Astrocyte (in vitro differentiated cells and primary cell): ENCODE measurements at places on chromosomes 16 and 17.
A peak's percentile ranks its signal among the peaks of the same experiment; 100 is the strongest.

- peaks cover 31% of the 10 kb centered on the region for H3K4me1 ChIP-seq
- no peak overlapping the region for H3K27ac ChIP-seq
- H3K27me3 ChIP-seq, result no peaks in the 10 kb centered on the region
These were observed 122.0 kb downstream of the METRNL start for GRCh38 chr17:83201206-83202001.

GRCh38 chr17:44850612-44851011 lies 2.9 kb downstream of the HIGD1B start:
- H3K4me1 ChIP-seq, result no peaks in the 10 kb centered on the region
- no peak overlapping the region for H3K4me3 ChIP-seq
- no peak overlapping the region for H3K27ac ChIP-seq

DNA sequence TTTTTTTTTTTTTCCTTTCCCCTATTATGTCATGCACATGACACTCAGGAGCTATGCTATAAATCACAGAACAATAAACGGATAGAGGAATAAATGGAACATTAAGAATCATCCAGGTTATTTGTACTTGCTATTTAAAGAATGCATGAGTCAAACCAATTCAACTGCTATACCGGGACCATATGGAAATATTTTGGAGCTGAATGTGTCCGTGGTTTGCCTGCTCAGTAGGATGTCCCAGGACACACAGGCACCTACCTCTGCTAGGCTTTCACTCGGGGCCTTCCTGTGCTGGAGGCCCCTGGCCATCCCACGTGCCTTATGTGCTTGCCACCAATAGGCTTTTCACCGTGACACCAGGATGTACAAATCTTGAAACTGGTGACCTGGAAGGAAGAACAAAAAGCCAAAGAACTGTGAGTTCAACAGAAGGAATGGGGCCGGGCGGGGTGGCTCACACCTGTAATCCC lies 15.3 kb upstream of the SEC14L1 start:
- H3K27ac ChIP-seq, result peak overlapping the region; percentile 97
- no peak overlapping the region for H3K4me3 ChIP-seq

DNA sequence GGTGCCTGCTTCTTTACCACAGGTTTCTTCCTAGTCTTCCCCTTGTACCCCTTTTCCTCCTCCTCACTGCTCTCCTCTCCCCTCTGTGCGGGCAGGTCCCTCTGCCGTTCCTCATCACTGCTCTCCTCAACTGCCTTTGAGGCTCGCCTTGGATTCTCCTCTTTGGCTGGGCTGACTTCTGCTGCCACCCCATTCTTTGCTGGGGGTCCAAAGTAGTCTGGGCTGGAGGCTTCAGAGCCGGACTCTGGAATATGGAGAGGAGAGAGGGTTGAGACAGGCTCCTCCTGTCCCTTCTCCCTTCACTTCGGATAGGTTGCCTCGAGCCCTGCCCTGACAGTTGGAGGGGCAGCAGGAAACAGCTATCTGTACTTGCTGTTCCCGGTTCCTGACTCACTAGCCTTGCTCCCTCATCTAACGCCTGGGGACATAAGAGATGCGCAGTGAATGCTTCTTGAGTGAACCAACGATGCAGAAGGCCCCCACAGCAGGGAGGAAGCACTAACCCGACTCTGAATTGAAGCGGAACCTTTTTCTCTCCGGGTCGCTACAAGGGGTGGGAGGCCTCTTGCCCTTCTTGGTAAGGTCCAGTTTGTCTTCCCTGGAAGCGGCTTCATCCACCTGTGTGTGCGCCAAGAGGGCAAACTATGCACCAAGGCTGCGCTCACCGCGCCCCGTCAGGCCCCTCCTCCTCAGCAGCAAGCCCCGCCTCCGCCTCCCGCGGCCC lies 655 bp downstream of the HIRIP3 start:
- H3K4me3 ChIP-seq, result peak overlapping the region; percentile 79
- H3K27ac ChIP-seq, result peak overlapping the region; percentile 90
- no peaks in the 10 kb centered on the region for H3K27me3 ChIP-seq
- H3K4me1 ChIP-seq, result peaks cover 12% of the 10 kb centered on the region
- DNase-seq, result peak; percentile 14
- peaks cover 17% of the 10 kb centered on the region for H3K36me3 ChIP-seq

- no peak overlapping the region for H3K4me3 ChIP-seq
- no peaks in the 10 kb centered on the region for H3K36me3 ChIP-seq
- no peak for DNase-seq
- H3K27ac ChIP-seq, result no peak overlapping the region
These were observed 148.0 kb downstream of the KCNJ12 start for GRCh38 chr17:21524211-21524591.

GRCh38 chr17:47292206-47292605 lies 31.5 kb upstream of the EFCAB13 start:
- H3K27ac ChIP-seq, result no peak overlapping the region
- no peaks in the 10 kb centered on the region for H3K27me3 ChIP-seq
- H3K36me3 ChIP-seq, result peaks cover 2% of the 10 kb centered on the region
- H3K4me1 ChIP-seq, result peaks cover 20% of the 10 kb centered on the region

- DNase-seq, result no peak
- no peaks in the 10 kb centered on the region for H3K36me3 ChIP-seq
- no peak overlapping the region for H3K4me3 ChIP-seq
- peaks cover 5% of the 10 kb centered on the region for H3K4me1 ChIP-seq
- no peaks in the 10 kb centered on the region for H3K27me3 ChIP-seq
These were observed 23.4 kb downstream of the LMF1 start for GRCh38 chr16:947255-947921.

DNA sequence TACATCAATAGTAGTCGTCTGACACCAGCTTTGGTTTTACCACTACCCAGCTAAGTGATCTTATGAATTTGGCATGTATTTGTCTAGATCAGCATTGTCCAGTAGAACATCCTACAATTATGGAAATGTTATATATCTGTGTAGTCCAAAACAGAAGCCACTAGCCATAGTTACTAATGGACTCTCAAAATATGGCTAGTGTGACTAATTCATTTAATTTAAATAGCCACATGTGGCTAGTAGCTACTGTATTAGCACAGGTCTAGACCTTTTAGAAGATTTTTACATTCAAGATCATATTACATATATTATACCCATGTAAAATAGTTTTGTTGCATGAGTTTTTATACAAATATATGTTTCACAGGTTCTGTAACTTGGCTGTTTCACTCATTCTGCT lies 27.0 kb upstream of the NFAT5 start:
- no peak for DNase-seq
- H3K36me3 ChIP-seq, result no peaks in the 10 kb centered on the region
- H3K4me3 ChIP-seq, result no peak overlapping the region
- H3K27me3 ChIP-seq, result no peaks in the 10 kb centered on the region

DNA sequence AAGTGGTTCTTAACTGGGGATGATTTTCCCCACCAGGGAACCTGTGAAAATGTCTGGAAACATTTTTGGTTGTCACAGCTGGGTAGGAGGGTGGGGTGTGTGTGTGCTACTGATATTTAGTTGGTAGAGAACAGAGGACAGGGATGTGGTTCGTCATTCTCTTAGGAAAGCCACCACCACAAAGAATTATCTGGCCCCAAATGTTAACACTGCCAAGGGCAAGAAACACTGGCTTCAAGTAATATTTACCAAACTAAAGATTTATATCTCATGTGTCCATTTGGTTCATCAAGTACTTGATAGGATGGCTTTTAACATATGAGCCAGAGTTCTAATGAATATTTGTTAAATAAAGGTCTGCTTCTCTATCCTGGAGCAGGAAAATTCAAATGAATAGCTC lies 19.5 kb downstream of the MPHOSPH6 start:
- H3K27ac ChIP-seq, result no peak overlapping the region
- no peaks in the 10 kb centered on the region for H3K27me3 ChIP-seq
- no peak for DNase-seq

DNA sequence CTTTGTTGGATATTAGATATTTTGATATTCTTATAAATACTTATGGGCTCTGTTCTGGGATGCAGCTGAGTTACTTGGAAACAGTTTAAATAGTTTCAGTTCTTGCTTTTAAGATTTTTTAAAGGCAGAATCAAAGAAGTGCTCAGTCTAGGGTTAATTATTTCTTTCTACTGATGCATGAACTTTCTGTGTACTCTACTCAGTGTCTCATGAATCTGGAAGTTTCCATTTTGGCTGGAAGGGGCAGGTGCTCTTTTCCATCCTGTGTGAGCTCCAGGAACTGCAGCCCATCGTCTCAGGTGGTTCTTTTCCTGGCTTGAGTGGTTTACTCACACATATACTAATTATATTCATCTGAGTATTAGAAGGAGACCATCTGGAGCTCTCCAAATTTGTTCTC lies 61.1 kb upstream of the CPHXL start:
- no peak overlapping the region for H3K4me3 ChIP-seq
- no peaks in the 10 kb centered on the region for H3K4me1 ChIP-seq
- DNase-seq, result no peak
- H3K27me3 ChIP-seq, result no peaks in the 10 kb centered on the region

DNA sequence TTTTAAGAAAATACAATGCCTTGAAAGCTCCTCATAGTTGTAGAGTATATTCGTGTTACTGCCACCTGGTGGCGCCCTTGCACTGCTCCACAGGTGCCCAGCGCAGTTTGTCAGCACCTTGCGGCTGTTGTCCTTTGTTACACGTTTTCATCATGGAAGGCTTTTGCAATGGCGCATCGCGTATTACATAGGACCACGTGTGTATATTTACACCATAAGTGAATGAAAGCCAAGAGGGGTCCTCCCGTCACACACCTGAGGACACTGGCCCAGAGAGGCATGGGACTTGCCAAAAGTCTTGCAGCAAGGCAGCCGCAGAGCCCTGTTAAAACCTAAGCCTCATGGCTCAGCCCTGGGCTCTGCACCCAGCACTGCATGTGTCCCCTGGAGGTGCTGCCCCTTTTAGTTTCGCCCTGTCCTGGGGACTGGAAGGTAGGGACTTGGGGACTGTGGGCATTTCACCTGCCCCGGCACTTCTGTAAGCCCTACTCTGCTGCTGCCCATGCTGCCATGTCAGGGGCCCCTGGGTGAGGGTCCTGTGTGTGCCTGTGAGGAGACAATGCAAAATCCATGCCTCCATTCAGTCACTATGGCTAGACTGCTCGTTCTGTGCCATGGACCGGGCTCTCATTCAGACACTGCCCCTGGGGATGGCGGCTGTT lies 24.3 kb downstream of the POLR3E start:
- no peak overlapping the region for H3K4me3 ChIP-seq
- no peaks in the 10 kb centered on the region for H3K4me1 ChIP-seq
- H3K27me3 ChIP-seq, result no peaks in the 10 kb centered on the region
- H3K36me3 ChIP-seq, result peaks cover 2% of the 10 kb centered on the region

- H3K4me1 ChIP-seq, result peaks cover 11% of the 10 kb centered on the region
- no peak for DNase-seq
- no peaks in the 10 kb centered on the region for H3K27me3 ChIP-seq
- H3K4me3 ChIP-seq, result no peak overlapping the region
- H3K36me3 ChIP-seq, result no peaks in the 10 kb centered on the region
These were observed 11.4 kb downstream of the UNC13D start for GRCh38 chr17:75832652-75833400.

- H3K36me3 ChIP-seq, result no peaks in the 10 kb centered on the region
- H3K4me1 ChIP-seq, result no peaks in the 10 kb centered on the region
- no peak overlapping the region for H3K4me3 ChIP-seq
- no peaks in the 10 kb centered on the region for H3K27me3 ChIP-seq
These were observed 38.5 kb downstream of the DNAH9 start for GRCh38 chr17:11636771-11637170.

- H3K4me3 ChIP-seq, result no peak overlapping the region
- DNase-seq, result peak; percentile 30
- H3K27me3 ChIP-seq, result no peaks in the 10 kb centered on the region
- no peaks in the 10 kb centered on the region for H3K36me3 ChIP-seq
- no peak overlapping the region for H3K27ac ChIP-seq
- H3K4me1 ChIP-seq, result peaks cover 4% of the 10 kb centered on the region
These were observed 26.9 kb downstream of the RGS9 start for GRCh38 chr17:65163990-65164495.

- DNase-seq, result peak; percentile 23
- H3K4me3 ChIP-seq, result no peak overlapping the region
- no peaks in the 10 kb centered on the region for H3K27me3 ChIP-seq
- no peaks in the 10 kb centered on the region for H3K4me1 ChIP-seq
- H3K36me3 ChIP-seq, result no peaks in the 10 kb centered on the region
These were observed 70.4 kb upstream of the CLEC18A start for GRCh38 chr16:69880640-69881133.

DNA sequence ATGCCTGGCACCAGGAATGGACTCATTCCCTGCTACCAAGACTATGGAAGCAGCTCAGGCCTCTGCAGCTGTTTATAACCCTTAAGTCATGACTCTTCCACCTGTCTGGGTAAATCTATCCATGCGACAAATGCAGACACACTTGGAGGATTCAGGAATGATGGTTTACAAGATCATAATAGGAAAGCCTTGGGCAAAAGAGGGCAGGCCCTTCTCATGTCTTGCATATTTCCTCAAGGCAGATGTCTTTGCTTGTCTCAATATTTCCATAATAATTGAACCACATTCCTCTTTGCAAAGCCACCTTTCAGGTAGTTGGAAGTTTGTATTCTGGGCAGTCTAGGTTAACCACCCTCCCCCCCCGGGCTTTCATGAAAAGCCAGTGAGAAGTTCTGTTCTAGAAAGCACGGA lies 884 bp upstream of the JPT1 start:
- H3K27me3 ChIP-seq, result no peaks in the 10 kb centered on the region
- no peaks in the 10 kb centered on the region for H3K36me3 ChIP-seq
- no peak for DNase-seq
- peaks cover 21% of the 10 kb centered on the region for H3K4me1 ChIP-seq
- H3K27ac ChIP-seq, result no peak overlapping the region
- no peak overlapping the region for H3K4me3 ChIP-seq

DNA sequence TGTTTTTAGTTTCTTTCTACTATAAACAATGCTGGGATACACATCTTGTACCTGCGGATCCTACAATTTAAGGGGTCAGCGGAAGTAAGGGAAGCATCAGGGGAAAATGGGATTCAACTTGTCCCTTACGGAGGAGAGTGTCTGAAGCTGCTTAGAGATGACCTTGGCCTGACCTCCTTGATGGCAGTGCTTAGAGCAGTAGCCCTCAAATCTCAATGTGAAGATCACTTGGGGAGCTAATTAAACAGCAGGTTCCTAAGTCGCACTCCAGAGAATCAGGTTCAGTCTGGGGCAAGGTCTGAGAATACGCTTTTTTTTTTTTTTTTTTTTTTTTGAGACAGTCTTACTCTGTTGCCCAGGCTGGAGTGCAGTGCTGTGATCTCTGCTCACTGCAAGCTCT lies 9.6 kb upstream of the METTL16 start:
- no peaks in the 10 kb centered on the region for H3K36me3 ChIP-seq
- no peak for DNase-seq
- H3K4me3 ChIP-seq, result no peak overlapping the region
- H3K27me3 ChIP-seq, result no peaks in the 10 kb centered on the region
- no peak overlapping the region for H3K27ac ChIP-seq

GRCh38 chr17:72806011-72806410 lies 286.5 kb downstream of the SLC39A11 start:
- H3K4me3 ChIP-seq, result no peak overlapping the region
- no peak overlapping the region for H3K27ac ChIP-seq
- H3K4me1 ChIP-seq, result peaks cover 11% of the 10 kb centered on the region

DNA sequence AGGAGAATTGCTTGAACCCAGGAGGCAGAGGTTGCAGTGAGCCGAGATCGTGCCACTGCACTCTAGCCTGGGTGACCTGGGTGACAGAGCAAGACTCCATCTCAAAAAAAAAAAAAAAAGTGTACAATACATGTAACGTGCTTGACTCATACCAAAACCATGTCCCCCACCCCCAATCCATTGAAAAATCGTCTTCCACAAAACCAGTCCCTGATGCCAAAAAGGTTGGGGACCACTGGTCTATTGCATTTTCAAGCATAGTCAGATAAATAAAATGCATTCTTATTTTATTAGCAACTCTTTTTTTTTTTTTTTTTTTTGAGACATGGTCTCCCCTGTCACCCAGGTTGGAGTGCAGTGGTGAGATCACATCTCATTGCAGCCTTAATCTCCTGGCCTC lies 52.1 kb downstream of the COPRS start:
- H3K4me3 ChIP-seq, result no peak overlapping the region
- no peak overlapping the region for H3K27ac ChIP-seq
- no peaks in the 10 kb centered on the region for H3K36me3 ChIP-seq
